ENCODE measurements at places on chromosomes 6 and 20.

- no peak for DNase-seq
Observed at GRCh38 chr6:4568138-4568537, 208.1 kb upstream of the CDYL start.

DNA sequence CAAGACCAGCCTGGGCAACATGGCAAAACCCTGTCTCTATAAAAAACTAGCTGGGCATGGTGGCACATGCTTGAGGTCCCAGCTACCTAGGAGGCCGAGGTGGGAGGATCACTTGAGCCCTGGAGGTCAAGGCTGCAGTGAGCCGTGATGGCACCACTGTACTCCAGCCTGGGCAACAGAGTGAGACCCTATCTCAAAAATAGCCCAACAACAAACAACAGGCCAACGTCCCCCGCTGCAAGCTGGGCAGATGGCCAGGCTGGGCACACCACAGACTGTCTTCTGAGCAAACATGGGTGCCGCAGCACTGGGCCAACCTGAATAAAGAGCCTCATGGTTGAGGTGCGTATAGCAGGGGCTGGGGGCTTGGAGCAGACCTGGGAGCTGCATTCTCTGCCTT lies 46.6 kb upstream of the SRF start:
- DNase-seq: no peak

DNA sequence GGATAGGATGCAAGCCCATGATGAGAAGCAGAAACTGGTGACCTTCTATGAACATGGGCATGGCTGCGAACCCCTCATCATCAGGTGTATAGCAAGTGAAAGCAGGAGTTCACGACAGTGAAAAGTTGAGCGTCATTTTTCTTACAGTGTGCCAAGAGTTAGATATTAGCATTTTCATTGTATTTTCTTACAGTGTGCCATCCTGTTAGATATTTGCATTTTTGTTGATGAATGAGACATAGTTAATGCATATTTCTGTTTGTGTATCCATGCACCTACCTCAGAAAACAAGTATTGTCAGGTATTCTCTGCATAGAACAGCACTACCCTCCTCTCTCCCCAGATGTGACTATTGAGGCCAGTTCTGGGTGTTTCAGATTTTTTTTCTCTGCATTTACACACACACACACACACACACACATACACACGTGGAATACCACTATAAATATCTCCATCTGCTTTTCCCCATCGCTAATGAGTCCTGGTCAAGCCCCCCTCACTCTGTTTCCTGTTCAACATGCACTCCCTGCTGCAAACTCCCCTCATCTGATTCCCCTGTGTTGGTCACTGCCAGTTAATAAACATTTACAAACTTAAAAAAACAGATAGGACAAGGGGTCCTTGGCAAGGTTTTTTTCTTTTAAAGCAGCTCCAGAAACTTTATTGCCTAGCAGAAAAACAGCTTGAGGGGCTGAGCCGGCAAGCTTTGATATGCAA lies 41.7 kb downstream of the PLN start:
- no peak for DNase-seq

DNA sequence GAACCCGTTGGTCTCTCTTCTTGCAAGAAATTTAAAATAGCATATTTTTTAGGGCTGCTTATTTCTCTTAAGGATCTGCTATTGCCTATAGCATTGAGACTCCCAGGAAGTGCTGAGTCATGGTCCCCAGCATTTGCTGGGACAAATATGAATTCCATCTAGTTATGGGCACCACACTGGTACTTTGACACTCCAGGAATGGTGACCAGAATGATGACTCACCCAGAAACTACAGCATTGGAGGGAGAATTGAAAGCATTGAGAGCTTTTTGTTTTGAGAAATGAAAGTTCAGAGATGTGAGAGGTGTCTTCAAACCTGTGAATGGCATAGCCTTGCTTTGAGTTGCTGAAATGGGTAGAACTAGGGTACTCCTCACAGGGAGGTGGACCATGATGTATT lies 699.7 kb downstream of the DHX35 start:
- DNase-seq: no peak

GRCh38 chr6:56977192-56977591 lies 22.3 kb downstream of the BEND6 start:
- no peak for DNase-seq

DNA sequence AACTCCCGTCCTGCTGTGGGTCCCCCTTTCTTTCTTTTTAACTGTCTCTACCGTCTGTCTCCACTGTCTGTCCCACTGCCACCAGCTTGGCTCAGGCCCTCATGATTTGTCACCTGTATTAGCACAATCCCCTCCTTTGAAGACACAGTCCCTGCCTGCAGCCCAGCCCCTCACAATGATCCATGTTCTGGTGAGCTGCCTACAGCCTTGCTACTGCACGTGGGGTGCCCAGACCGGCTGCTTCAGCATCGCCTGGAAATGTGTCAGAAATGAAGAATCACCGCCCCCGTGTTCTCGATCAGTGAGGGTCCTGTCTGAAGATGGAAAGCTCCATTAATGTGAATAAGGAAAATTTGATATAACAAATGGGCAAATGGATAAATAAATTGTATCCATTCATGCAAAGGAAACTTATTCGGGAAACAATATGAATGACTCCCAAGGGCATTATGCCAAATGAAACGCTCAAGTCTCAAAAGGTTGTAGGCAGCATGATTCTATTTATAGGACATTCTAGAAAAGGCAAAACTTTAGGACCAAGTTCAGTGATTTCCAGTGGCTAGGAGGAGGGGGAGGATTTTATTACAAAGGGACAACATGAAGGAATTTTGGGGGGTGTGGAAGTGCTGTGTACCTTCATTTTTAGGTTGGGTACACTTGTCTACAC lies 59.4 kb upstream of the CD83 start:
- no peak for DNase-seq

Measured in activated CD4-positive, alpha-beta T cell treated with anti-CD3 and anti-CD28 coated beads, Interleukin-2, amount 50 U/mL, for 24 hours (primary cell).